ENCODE measurements at places on chromosomes 12 and 14. TPM values are rescaled to one million over a fixed set of nuclear protein-coding genes. Genes with fewer than 3 reads are reported as not detected.

GRCh38 chr14:74528406-74528805 lies 34.8 kb downstream of the ISCA2 start:
- no peaks in the 10 kb centered on the region for H3K4me1 ChIP-seq
- DNase-seq: no peak
- H3K27ac ChIP-seq: peak overlapping the region; percentile 87

DNA sequence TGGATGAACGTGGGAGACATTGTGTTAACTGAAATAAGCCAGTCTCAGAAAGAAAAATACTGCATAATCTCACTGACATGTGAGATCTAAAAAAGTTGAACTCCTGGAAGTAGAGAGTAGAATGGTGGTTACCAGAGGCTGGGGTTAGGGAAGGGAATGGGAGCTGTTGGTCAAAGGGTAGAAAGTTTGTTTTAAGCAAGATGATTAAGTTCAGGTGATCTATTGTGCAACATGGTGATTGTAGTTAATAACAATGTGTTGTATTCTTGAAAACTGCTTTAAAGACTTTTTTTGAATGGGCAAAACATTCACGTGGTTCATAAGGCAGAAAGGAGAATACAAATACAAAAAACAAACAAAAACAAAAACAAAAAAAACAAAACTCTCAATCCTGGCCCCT lies 460.4 kb upstream of the TBX3 start:
- H3K27ac ChIP-seq: no peak overlapping the region
- H3K27me3 ChIP-seq: no peaks in the 10 kb centered on the region
- no peak for DNase-seq
- H3K4me3 ChIP-seq: no peak overlapping the region
- H3K36me3 ChIP-seq: no peaks in the 10 kb centered on the region

DNA sequence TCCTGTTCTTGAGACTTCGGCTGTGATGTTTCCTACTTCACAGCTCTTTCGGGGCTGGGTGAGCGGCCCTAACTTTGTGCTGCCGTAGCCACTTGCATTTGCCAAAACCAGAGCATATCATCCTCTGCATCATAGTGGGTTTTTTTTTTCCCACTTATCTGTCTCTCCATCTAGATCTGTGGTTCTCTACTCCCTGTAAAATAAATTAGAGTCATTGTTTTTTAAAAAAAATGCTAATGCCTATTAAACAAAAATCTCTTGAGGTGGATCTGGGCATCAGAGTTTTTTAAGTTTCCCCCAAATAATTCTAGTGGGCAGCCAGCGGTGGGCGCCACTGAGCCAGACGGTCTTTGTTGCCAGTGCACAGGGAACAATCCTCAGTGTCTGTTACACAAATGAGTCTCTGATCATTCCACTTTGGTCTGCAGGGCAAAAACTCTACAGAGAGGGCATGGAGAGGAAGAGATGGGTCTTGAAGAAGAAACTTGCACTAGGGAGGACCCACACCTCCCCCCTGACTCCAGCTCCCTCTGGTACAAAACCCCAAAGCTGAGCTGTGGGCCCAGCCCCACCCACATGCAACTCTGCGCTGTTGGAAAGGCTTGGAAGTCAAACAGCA lies 62.4 kb upstream of the BCL2L14 start:
- H3K27ac ChIP-seq: peak overlapping the region; percentile 79
- no peaks in the 10 kb centered on the region for H3K36me3 ChIP-seq
- no peak for DNase-seq
- H3K27me3 ChIP-seq: no peaks in the 10 kb centered on the region

ZBTB42 gene
- total RNA-seq: 3.5 TPM

P3H3 gene
- total RNA-seq: 10.1 TPM

CLECL1 gene
- 1.0 TPM for total RNA-seq

- peak overlapping the region; percentile 97 for H3K4me3 ChIP-seq
- H3K27me3 ChIP-seq: no peaks in the 10 kb centered on the region
- H3K4me1 ChIP-seq: peaks cover 32% of the 10 kb centered on the region
- H3K36me3 ChIP-seq: no peaks in the 10 kb centered on the region
- DNase-seq: peak; percentile 88
These were observed 741 bp upstream of the CRIP2 start for GRCh38 chr14:105473677-105474482.

NTS gene
- total RNA-seq: 0.64 TPM

RFX4 gene
- 0.64 TPM for total RNA-seq

DLGAP5 gene
- 1.8 TPM for total RNA-seq

DNA sequence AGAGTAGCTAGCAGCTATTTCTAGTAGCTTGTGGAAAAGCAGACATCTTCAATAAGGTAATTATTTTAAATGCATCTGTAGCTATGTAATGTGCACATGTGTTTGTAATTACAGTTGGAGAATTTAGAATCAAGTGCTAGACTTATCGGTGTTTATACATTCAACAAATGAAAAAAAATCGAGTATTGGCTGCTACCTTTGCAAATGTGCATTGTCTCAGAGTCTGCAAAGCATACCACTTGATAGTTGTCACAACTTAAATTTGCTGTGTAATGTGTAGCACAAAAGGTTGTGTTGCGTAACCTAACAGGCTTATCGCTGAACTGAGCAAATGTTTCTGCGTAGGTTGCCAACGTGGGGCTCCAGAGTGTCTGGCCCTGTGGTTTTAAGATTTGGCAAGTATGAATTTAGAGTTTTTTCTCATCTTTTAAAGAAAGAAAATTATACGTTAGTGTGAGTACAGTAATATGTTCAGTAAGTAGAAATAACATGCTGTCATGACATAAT lies 44.3 kb downstream of the TMTC2 start:
- no peaks in the 10 kb centered on the region for H3K36me3 ChIP-seq
- H3K27ac ChIP-seq: no peak overlapping the region
- H3K4me3 ChIP-seq: no peak overlapping the region
- no peaks in the 10 kb centered on the region for H3K4me1 ChIP-seq
- no peaks in the 10 kb centered on the region for H3K27me3 ChIP-seq

KCNC2 gene
- 0.29 TPM for total RNA-seq

DNA sequence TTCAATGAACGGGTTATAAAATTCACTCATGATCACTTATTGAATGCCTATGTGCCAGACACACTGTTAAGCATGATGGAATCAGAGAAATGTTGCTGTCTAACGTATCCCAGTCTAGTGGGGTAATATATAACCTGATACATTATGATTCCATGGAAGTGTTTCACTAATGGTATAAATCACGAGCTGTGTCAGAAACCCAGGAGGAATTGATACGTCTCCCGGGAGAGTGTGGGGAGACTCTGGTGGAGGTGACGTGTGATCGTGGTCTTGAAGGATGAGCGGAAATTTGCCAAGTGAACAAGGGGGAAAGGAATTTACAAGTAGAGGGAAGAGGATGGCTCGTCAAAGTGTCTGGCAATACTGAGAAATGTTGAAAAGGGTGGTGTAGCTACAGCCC lies 26.5 kb downstream of the MANSC1 start:
- no peaks in the 10 kb centered on the region for H3K27me3 ChIP-seq
- no peak overlapping the region for H3K27ac ChIP-seq
- no peaks in the 10 kb centered on the region for H3K36me3 ChIP-seq
- no peaks in the 10 kb centered on the region for H3K4me1 ChIP-seq

DNA sequence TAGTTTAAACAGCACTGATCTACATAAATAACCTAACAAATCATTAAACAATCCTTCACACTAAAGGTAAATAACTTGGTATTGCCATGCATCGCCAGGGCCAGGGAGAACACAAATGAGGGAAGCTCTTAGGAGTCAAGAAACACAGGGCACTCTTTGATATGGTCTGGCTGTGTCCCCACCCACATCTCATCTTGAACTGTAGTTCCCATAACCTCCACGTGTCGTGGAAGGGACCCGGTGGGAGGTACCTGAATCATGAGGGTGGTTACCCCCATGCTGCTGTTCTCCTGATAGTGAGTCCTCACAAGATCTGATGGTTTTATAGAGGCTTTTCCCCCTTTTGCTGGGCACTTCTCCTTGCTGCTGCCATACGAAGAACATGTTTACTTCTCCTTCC lies 17.3 kb downstream of the TMEM132D start:
- no peaks in the 10 kb centered on the region for H3K4me1 ChIP-seq
- H3K27me3 ChIP-seq: no peaks in the 10 kb centered on the region
- H3K4me3 ChIP-seq: no peak overlapping the region
- H3K36me3 ChIP-seq: no peaks in the 10 kb centered on the region
- no peak overlapping the region for H3K27ac ChIP-seq

PLBD1 gene
- total RNA-seq: 20.6 TPM

- DNase-seq: no peak
- H3K27me3 ChIP-seq: no peaks in the 10 kb centered on the region
- H3K4me3 ChIP-seq: no peak overlapping the region
- H3K27ac ChIP-seq: no peak overlapping the region
- H3K36me3 ChIP-seq: no peaks in the 10 kb centered on the region
- H3K4me1 ChIP-seq: no peaks in the 10 kb centered on the region
These were observed 36.2 kb downstream of the CCDC92 start for GRCh38 chr12:123936471-123936870.

GRCh38 chr12:110913119-110914056 lies 7.0 kb downstream of the MYL2 start:
- no peaks in the 10 kb centered on the region for H3K4me1 ChIP-seq
- no peaks in the 10 kb centered on the region for H3K36me3 ChIP-seq
- H3K27me3 ChIP-seq: no peaks in the 10 kb centered on the region
- no peak for DNase-seq
- no peak overlapping the region for H3K4me3 ChIP-seq
- H3K27ac ChIP-seq: no peak overlapping the region
